ENCODE measurements at places on chromosomes 1 and 21.

DNA sequence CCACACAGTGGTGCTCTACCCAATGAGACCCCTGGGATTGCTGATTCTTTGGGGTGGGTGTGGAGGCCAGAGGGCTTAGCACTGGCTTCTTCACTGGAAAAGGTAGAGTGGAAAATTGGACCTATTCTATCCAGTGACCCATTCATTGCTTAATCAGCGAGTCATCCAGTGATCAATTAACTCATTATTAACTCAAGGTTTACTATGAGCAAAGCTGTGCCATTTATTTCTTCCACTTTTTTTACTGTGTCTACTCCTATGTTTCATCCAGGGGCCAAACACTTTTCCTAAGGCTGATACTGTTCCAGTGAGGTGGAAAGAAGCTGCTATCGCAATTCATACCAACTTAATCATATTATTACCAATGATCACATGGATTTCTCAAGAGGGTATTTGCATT is 363.9 kb downstream of the RPS6KC1 start:
- no peak for DNase-seq

DNA sequence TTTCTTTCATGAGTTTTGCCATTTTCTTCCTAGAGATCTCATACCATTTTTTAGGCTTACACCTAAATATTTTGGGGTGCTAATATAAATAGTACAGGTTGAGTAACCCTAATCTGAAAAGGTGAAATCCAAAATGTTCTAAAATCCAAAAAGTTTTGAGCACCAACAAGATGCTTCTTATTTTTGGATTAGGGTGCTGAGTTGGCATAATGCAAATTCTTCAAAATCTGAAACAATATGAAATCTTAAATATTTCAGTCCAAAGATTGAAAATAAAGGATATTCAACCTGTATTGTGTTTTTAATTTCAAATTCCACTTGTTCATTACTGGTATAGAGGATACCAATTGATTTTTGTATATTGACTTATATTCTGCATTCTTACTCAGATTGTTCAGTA is 51.1 kb upstream of the KCNK2 start:
- DNase-seq: no peak

GRCh38 chr1:211616231-211616964 is 37.4 kb upstream of the SLC30A1 start:
- DNase-seq: no peak

DNA sequence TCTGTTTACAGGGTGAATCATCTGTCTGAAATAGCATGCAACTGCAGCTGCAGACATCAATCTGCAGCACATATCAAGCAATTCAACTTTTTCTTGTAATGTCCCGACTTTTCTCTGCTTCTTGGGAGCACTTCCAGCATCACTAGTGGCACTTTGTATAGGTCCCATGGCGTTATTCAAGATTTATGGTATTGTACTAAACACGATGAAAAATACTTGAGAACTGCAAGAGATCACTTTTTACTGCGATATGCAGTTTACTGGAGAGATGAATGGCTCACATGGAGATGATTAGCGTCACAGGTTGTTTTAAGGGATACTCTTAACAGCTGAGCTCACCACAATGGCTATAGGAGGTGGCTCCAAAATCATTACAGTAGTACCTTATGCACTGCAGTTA is 7.2 kb upstream of the SCMH1 start:
- DNase-seq: no peak

GRCh38 chr1:200081969-200082245 is 54.4 kb downstream of the NR5A2 start:
- DNase-seq: no peak

GRCh38 chr1:201842472-201843027 is 13.6 kb downstream of the IPO9 start:
- no peak for DNase-seq

GRCh38 chr21:38847556-38847955 is 41.8 kb downstream of the ETS2 start:
- no peak for DNase-seq

DNA sequence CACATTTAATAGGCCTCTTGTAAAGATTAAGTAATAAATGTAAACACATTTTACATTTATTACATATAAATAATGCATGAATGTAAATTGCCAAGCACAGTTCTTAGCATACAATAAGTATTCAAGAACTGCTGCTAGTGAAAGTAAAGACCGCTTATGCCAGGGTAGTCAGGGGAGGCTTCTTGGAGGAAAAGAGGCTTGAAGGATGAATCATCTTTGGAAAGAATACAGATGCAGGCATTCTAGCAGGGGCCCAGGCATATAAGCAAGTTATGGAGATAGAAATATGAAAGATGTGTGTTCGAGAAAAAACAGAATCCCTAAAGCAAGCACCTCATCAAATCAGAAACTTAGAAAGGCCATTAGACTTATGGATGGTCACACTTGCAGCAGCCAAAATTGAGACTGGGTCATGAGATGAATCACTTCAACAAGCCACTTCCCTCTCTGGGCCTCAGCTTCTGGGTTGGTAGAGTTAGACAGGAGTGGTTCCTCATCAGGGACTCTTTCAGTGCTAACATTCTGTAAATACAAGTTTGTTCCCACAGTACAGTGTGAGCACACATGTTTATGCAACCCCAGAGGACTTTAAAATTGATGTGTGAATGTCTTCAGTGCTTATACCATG is 79.8 kb upstream of the ROR1 start:
- DNase-seq: peak; percentile 20

DNA sequence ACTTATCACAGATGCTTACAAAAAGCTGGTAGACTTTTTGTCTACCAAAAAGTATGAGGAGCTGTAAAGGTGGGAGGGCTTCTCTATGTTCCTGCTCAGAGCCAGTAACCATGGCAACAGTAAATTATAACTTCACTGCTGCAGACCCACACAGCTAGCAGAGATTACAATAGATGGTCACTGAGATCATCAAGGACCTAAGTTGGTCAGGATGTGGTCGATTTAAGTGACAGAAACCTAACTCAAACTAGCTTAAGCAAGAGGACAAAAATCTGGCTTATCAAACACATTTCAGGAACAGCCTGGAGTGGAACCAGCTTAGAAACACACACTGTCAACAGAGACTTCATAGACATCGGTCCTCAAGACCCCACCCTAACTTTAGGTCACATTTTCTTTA is 113.4 kb upstream of the ATP1A1 start:
- no peak for DNase-seq

GRCh38 chr21:29647353-29647781 is 292.4 kb downstream of the GRIK1 start:
- DNase-seq: no peak

DNA sequence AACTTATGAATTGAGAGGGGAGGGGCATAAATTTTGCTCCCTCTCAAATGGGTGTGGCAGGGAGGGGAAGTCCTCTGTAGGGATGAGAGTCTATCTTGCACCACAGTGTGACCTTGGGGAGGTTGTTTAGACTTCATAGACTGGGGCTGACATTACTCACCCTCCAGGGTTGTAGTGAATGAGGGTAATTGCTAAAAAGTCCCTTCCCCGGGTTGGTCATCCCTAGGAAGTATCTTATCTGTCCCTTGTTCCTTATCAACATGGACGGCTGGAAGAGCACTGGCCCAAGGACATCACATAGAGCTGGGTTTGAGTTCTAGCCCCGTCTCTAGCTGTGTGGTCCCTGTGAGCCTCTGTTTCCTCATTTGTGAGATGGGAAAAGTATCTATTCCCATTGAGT is 52.4 kb upstream of the SLC2A1 start:
- DNase-seq: no peak

DNA sequence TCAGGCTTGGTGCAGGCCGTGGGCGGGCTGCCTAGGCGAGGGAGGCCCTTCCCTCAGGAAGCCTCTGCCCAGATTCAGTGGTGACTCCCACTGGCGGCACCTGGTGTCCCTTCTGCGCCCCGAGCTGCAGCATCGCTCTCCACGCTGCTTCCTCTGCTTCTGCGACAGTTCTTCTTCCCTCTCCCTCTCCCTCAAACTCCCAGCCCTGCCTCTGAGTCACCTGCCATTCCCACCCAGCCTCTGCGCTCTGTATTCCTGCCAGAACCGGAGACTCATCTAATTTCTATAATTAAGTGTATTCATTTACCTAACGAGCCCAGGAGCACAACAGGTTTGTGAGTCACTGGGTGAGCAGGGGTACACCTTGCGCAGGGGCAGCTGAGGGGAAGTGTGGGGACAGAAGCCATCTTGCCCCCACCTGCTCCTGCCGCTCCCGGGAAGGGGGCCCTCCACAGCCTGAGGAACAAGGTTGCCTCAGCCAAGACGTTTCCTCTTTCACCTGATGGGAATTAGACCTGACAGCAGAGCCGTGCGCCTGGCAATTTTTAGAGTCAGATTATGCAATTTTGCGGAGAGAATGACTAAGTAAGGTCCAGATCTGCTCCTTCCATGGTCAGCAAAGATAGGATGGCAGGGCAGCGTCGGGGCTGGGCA is 19.4 kb downstream of the KCNC4 start:
- no peak for DNase-seq

GRCh38 chr1:75265792-75266191 is 131.6 kb downstream of the LHX8 start:
- DNase-seq: peak; percentile 2

GRCh38 chr21:33268737-33269441 is 2.7 kb downstream of the IL10RB start:
- no peak for DNase-seq

Data from AG08395 (cell line).